HT1080 (cell line): ENCODE measurements at places on chromosomes 2 and 18. TPM values are rescaled to one million over a fixed set of nuclear protein-coding genes. Genes with fewer than 3 reads are reported as not detected.

The GALM gene
- not detected in 2 replicates for total RNA-seq

- DNase-seq: no peak
Observed at GRCh38 chr2:39220136-39220535, 23.6 kb downstream of the CDKL4 start.

- no peak for DNase-seq
Observed at GRCh38 chr2:151476287-151476686, 66.6 kb downstream of the RIF1 start.

DNA sequence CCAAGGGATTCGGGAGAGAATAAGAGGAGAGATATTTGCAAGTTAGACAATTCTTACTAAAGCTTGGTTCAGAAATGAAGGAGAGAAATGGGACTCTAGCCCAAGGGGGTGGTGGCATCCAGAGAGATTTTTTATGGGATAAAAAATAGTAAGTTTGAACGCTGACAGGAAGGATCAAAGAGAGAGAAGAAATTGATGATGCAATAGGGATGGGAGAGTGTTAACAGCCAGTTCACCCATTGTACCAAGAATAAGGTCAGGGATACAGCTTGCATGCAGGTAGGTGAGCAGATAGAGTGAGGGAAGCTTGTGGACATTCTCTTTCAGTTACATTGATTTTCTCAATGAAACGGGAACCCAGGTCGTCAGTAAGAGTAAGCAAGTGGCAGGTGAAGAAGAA lies 1.2 kb upstream of the ARHGAP25 start:
- DNase-seq: no peak
